ENCODE measurements at places on chromosomes 3 and 15. TPM values are rescaled to one million over a fixed set of nuclear protein-coding genes. Genes with fewer than 3 reads are reported as not detected.

The CDHR4 gene
- not detected for total RNA-seq

The GOLGA6L2 gene
- not detected for total RNA-seq

The PDIA5 gene
- total RNA-seq = 13.0 TPM

The GOLGA8K gene
- total RNA-seq = not detected

The PYGO1 gene
- 1.3 TPM for total RNA-seq
